ENCODE measurements at places on chromosomes 4 and X. TPM values are rescaled to one million over a fixed set of nuclear protein-coding genes. Genes with fewer than 3 reads are reported as not detected.

The CLDN24 gene
- not detected for total RNA-seq

The AREG gene
- 1,402 TPM for total RNA-seq

The TLR10 gene
- not detected for total RNA-seq

The NIPAL1 gene
- total RNA-seq, result 6.8 TPM

The NEUROG2 gene
- total RNA-seq, result not detected

The RTL3 gene
- total RNA-seq, result not detected

All from MCF 10A (cell line).